ENCODE measurements at places on chromosomes 12 and 14. TPM values are rescaled to one million over a fixed set of nuclear protein-coding genes. Genes with fewer than 3 reads are reported as not detected.

Gene FIGNL2
- total RNA-seq: 9.9 TPM

Gene RDH12
- 0.55 TPM for total RNA-seq

DNA sequence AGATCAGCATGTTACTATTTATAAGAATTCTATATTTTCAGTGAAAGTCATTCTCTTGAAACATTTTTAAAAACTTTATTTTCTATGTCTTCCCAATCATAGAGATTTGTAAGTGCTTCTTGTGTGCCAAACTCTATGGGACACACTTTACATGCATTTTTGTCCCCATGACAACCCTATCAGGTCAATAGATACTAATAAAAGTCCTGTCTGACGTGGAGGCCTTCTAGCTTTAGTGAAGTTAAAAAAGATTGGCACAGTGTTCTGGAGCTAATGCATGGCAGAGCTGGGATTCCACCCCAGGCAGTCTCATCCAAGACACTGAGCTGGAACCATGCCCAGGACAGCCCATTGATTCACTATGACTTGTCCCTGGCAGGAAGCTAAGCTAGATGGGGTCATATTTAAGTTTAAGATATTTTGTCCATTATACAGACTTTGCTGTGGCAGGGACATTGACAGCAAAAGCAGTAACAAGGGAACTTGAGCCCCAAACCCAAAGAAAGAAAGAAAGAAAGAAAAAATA, 28.1 kb downstream of the TTC6 start:
- no peak for DNase-seq
- H3K27ac ChIP-seq: no peak overlapping the region
- peaks cover 75% of the 10 kb centered on the region for H3K27me3 ChIP-seq
- peaks cover 4% of the 10 kb centered on the region for H3K4me1 ChIP-seq
- H3K36me3 ChIP-seq: no peaks in the 10 kb centered on the region

GRCh38 chr12:115382681-115383080, 698.7 kb upstream of the TBX3 start:
- no peak overlapping the region for H3K27ac ChIP-seq
- no peaks in the 10 kb centered on the region for H3K27me3 ChIP-seq
- no peaks in the 10 kb centered on the region for H3K36me3 ChIP-seq
- H3K4me3 ChIP-seq: no peak overlapping the region
- DNase-seq: no peak

DNA sequence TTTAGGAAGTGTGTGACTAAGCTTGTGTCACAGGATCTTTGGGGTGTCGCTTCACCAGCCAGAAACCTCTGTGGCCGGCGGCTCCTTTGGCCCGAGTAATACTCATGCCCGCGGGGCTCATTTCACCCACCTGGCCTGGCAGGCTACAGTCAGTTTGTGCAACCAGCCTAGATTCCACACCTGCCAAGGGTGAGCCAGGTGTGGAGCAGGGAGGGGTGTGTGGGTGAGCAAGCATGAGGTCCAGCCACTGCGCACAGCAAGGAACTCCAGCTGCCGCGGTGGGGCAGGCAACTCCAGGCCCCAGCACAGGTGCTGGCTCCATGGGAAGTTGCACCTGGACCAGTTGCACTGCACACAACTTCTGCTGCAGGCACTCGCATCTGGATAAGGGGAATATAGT, 462.3 kb upstream of the LRFN5 start:
- H3K36me3 ChIP-seq: peaks cover 3% of the 10 kb centered on the region
- no peaks in the 10 kb centered on the region for H3K4me1 ChIP-seq
- H3K27me3 ChIP-seq: no peaks in the 10 kb centered on the region
- no peak overlapping the region for H3K27ac ChIP-seq

DNA sequence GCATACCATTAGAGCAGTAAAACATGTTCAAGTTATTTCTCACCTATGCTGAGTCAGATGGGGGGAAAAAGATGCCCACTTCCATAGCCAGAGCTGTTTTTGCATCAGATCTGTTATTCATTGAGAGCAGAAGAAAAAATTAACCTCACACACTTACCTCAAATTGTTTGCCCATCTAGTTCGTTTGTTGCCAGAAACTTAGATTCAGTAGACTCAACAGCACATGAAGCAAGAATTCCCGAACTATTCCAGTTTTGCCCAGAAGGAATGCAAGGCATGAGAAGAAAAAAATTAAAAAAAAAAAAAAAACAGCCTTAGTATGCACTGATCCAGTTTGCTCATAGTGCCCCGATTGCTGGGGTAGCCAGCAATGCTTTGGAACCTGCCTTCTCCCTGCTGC, 12.4 kb upstream of the DPF3 start:
- DNase-seq: no peak
- no peak overlapping the region for H3K27ac ChIP-seq
- no peaks in the 10 kb centered on the region for H3K36me3 ChIP-seq
- H3K4me3 ChIP-seq: no peak overlapping the region
